Activated CD4-positive, alpha-beta T cell treated with anti-CD3 and anti-CD28 coated beads, Interleukin-2, amount 10 ng/mL, durations not matched to agents 24 days and 14 days (primary cell): ENCODE measurements at places on chromosomes 1 and 21. TPM values are rescaled to one million over a fixed set of nuclear protein-coding genes. Genes with fewer than 3 reads are reported as not detected.

DNA sequence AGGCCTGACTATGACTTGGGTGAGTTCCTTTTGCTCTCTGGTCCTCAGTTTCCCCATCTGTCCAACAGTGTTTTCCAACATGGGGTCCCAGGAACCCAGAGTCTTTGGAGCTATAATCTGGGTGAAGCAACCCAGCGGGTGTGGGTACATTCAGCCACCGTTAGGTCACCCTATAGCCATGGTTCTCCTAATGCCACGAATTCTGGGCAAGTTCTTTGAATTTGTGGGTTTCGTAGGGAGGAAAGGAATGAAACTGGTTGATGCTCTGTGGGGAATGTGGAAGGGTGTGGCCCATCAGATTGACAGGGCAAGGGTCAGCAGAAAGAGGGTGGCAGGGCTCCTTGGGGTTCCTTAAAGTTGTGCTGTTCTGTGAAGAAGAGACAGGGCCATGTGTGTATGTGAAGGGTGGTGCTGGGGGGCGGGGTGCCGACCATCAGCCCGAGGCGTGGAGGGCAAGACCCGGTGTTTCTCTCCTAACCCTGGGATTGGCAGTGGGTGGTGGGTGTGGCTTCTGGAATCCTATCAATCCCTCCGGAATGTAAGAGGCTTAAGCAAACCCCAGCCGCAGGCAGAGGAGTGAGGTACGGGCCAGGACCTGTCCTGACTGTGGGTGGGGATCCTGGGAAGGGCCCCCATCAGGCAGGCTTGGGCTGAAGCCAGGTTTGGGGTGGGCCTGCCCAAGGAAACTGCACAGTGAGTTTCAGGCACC is 35.5 kb upstream of the ZNF362 start:
- no peaks in the 10 kb centered on the region for H3K4me1 ChIP-seq
- peaks cover 10% of the 10 kb centered on the region for H3K27me3 ChIP-seq
- no peak overlapping the region for H3K4me3 ChIP-seq
- no peak overlapping the region for H3K27ac ChIP-seq
- no peak for DNase-seq

DNA sequence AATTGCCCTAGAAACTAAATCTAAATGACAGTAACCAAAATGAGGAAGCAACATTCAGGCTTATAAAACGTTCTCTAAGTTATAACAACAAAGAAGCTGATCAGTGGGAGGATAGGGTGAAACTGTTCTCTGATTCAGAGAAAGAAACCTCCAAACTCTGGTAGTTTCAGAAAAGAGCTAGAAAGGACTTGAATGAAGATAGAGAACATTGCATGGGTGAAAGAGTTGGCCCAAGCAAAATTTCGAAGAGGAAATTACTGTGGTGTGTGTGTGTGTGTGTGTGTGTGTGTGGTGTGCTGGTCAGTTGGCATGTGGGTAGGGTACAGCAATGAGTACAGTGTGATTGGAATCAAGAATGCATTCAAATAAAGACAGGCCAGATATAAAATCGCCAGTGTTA is 16.5 kb upstream of the SPAG17 start:
- no peaks in the 10 kb centered on the region for H3K36me3 ChIP-seq
- no peak overlapping the region for H3K27ac ChIP-seq
- no peak overlapping the region for H3K4me3 ChIP-seq

DNA sequence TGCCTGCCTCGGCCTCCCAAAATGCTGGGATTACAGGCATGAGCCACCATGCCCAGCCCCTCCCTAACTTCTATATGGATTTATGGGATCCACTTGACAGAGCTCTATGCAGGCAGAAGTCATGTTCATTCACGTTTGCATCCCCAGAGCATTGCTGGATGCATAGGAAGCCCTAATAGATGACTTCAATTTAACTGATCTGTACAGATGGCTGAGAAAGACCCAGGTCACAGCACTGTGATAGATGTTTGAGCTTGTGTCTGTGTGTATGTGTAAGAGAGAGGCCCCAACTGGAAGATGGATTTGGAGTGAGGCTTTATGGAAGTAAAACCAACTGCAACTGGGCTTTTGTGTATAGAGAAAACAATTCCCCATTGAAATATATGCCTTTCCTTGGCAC is 30.9 kb upstream of the PLXNA2 start:
- peaks cover 31% of the 10 kb centered on the region for H3K27me3 ChIP-seq
- H3K4me3 ChIP-seq = no peak overlapping the region
- no peaks in the 10 kb centered on the region for H3K36me3 ChIP-seq
- H3K4me1 ChIP-seq = no peaks in the 10 kb centered on the region
- H3K27ac ChIP-seq = no peak overlapping the region

- H3K4me1 ChIP-seq = peaks cover 4% of the 10 kb centered on the region
- peaks cover 25% of the 10 kb centered on the region for H3K27me3 ChIP-seq
- no peak for DNase-seq
- no peak overlapping the region for H3K27ac ChIP-seq
Measured at GRCh38 chr1:109247401-109248365, 1.7 kb upstream of the CELSR2 start.

Gene RGS2
- 5.2 and 6.7 TPM in 2 replicates for total RNA-seq

Gene SLC1A7
- not detected in 2 replicates for total RNA-seq

Gene SPAG17
- total RNA-seq = not detected in 2 replicates

Gene AMY2A
- 0.40 TPM in 1 of 2 replicates, not detected in the other for total RNA-seq

Gene MTOR
- 48.1 and 54.4 TPM in 2 replicates for total RNA-seq

Gene LUZP1
- total RNA-seq = 21.6 and 23.2 TPM in 2 replicates

Gene ADAMTSL4
- total RNA-seq = 1.3 and 1.8 TPM in 2 replicates

Gene NUDT4B
- 0.36 and 0.47 TPM in 2 replicates for total RNA-seq
